ENCODE measurements at places on chromosomes 6 and 20.

GRCh38 chr6:168115748-168116437 is 36.9 kb upstream of the FRMD1 start:
- DNase-seq = no peak

DNA sequence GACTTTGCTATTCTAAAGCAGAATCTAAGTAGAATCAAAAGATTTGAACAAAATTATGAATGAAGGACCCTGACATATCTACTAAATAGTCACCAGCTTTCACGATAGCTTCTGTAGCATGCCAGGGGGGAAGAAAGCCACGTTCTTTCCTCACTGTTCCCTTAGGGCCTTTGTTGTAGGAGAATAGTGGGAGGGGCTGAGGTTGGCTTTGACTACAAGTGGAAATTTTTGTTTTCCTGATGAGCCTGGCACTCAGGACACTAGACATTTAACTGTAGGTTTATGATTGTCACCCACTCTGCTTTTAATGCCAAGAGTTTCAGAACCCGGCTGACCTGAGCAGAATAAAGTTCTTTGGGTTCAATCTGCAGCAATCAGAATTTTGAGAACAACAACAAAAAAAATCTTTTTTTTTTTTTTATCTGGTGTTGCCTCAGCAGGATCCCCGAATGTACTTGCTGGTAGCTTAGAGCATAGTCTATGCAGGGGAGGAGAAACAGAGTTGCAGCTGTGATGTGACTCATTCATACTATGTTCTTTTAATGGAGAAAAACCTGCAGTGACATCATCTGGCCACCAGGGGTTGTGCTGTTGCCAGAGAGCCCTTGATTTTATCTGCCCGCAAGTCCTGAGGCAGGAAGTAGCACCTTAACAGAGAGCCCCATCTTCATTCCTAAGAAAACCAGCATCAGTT is 38.5 kb downstream of the TPD52L1 start:
- peak; percentile 81 for DNase-seq

- DNase-seq = no peak
Measured at GRCh38 chr6:15062516-15063252, 183.2 kb upstream of the JARID2 start.

GRCh38 chr6:34990971-34991560 is 102.0 kb downstream of the ANKS1A start:
- DNase-seq = no peak

DNA sequence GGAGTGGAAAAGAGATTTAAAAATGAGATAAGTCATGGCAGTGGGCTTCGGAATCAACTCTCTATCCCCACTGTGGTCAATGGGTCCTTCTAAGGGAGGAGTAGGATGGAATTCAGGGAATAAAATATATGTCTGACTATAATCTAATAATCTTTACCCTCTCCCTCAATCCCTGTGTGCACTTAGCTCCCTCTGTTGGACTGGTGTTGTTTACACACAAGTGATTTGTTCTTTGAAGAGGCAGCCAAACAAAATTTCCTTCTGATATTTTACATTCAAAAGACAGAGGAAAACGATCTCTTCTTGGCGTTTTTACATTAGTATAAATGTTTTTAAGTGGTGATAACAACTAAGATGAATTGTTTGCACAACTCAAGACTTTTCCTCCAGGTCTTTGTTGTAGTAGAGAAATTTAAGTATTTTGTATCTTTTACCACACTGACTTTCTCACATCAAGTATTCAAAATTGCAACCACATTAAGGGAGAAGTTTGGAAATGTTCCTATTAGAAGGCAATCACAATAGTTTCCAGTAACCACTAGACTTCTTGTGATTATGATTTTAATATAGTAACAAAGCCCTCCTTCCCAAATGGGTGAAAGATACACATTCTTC is 317.8 kb downstream of the CENPW start:
- DNase-seq = peak; percentile 68

GRCh38 chr6:30883685-30884520 is at the start of gene DDR1:
DDR1 (plus strand) TSS chr6:30884519; CDS start chr6:30888730, 4,211 bp downstream.
- peak; percentile 93 for DNase-seq

GRCh38 chr6:124984668-124985338 is 22.6 kb downstream of the RNF217 start:
- no peak for DNase-seq

DNA sequence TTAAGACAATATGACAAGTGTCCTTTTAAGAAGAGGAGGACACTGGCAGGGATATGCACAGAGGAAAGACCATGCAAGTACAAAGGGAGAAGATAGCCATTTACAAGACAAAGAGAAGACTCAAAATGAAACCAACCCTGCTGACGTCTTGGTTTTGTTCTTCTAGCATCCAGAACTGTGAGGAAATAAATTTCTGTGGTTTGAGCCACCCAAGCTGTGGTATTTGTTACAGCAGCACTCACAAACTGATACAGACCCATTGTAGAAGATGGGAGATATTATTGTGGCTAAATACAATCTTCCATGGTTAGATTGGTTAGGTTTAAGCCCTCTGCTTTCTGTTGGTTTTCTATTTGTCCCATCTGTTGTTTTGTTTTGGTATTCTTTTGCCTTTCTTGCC is 88.6 kb upstream of the SLC35F1 start:
- DNase-seq = no peak

DNA sequence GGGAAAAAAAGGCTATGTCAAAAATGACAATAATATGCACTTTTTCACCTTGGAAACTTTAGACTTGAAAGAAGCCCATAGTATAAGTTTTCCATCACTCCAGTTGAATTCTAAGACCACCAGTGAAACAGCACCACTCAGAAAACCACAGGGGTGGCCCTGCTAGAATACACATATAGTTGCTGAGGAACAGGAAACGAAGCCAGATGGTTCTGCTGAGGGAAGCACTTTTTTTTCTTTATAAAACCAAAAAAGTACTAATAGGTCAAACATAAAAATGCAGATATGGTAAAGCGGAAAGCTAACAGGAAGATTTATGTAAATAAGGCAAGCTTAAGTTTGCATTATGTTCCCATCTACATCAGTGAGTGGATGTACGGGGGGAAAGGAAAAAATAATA is 303.9 kb downstream of the FOXC1 start:
- no peak for DNase-seq

DNA sequence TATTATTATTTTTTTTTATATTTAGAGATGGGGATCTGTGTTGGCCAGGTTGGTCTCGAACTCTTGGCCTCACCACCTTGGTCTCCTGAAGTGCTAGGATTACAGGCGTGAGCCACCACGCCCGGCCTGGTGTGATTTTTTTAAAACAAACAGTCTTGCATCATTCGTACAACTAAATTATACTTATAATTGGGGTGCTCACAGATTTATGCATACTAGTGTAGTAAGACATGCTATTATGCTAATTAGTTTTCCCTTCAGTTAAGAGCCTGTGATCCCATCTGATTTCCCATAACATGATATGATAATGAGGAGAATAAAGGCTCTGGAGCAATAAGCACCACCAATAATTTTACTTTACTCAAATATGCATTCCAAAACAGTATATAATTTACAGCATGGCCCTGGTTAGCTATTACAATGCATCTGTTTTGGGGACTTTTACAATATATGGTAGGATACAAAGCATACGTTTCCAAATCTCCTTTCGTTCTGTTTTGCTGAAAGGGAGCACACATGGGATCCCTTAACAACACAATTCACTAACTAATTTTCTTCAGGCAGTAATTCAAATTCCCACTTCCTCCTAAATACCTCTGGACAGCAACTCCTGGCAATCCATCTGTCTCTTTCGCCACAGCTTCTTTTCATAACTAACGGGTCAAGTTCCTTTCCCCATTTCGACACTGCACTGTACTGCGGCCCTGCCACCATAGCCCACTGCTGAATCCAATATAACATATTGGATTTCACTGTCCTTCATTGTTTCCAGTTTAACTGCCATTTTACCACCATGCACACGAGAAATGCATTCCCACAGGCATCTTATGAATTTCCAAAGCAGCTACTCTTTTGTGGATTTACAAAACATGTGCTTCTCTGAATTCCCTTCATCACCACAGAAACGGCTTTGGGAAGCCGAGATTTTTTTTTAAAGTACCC is 1.7 kb downstream of the NUDT3 start:
- DNase-seq = peak; percentile 19

- peak; percentile 55 for DNase-seq
Measured at GRCh38 chr20:47400685-47401084, 44.2 kb upstream of the ZMYND8 start.

GRCh38 chr6:42041481-42042053 is 8.8 kb upstream of the TAF8 start:
- DNase-seq = no peak

- DNase-seq = peak; percentile 52
Measured at GRCh38 chr6:11535801-11536230, 1.7 kb upstream of the TMEM170B start.

GRCh38 chr6:6803180-6803977 is 214.9 kb downstream of the LY86 start:
- peak; percentile 26 for DNase-seq

DNA sequence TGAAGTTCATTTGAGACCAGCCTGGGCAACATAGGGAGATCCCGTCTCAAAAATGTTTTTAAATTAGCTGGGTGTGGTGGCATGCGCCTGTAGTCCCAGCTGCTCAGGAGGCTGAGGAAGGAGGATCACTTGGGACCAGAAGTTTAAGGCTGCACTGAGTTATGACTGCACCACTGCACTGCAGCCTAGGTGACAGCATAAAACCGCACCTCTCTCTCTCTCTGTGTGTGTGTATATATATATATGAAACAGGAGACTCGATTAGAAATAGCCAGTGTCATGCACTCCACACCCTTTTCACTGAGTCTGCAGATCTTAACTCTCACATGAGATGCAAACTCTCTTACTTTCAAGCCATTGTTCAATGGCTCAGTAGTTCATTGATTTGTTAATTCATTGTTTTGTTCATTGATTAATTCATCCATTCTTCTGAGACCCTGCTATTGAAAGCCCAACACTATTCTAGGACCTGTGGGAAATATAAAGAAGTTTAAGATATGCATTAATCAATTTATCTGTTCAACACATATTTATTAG is 52.4 kb upstream of the MRPS10 start:
- no peak for DNase-seq

- no peak for DNase-seq
Measured at GRCh38 chr6:40509716-40510260, 77.4 kb downstream of the LRFN2 start.

GRCh38 chr6:18363746-18364145 is 23.4 kb upstream of the RNF144B start:
- no peak for DNase-seq

DNA sequence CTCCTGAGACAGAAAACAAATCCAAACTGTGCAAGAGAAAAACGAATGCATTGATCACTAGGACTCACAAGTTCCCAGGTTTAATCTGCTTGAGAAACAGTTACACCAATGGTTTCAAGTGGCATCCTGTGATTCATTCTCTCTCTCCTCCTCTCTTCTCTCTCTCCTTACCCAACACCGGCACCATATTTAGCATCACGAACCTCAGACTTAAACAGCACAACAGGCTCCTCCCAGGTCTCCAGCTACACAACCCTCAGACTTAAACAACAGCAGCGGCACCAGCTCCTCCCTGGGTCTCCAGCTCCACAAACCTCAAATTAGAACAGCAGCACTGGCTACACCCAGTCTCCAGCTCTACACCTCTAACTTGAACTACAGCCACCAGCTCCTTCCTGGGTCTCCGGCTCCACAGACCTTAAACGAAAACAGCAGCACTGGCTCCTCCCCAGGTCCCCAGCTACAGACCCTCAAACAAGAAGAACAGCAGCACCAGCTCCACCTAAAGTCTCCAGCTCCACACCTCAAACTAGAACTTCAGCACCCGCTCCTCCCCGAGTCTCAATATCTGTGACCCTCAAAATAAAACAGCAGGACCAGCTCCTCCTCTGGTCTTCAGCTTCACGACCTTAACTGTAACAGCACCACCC is 355.9 kb downstream of the PREX1 start:
- DNase-seq = no peak

DNA sequence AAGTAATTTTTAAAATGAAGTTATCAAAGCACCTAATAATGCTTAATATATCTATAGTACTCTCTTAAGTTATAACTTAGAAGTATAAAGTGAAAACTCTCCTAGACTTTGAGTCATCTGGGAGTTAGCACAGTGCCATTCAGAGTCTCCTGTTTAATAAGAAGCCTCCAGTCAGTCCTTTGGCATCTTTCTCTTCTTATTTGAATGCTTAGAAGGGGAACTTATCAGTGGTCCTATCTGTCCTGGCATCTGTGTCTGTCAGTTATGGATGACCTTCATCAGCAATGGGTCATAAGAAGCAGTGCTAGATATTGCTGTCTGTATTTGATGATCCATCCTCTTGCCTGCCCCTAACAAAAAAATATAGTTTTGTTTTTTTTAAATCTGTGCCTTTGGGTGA is 15.2 kb downstream of the TMEM200A start:
- DNase-seq = no peak

- DNase-seq = no peak
Measured at GRCh38 chr20:51953731-51954340, 151.5 kb upstream of the SALL4 start.

GRCh38 chr6:138869398-138869797 is 73.5 kb downstream of the ECT2L start:
- DNase-seq = no peak

GRCh38 chr6:116405652-116406356 is 35.1 kb downstream of the DSE start:
- DNase-seq = no peak

DNA sequence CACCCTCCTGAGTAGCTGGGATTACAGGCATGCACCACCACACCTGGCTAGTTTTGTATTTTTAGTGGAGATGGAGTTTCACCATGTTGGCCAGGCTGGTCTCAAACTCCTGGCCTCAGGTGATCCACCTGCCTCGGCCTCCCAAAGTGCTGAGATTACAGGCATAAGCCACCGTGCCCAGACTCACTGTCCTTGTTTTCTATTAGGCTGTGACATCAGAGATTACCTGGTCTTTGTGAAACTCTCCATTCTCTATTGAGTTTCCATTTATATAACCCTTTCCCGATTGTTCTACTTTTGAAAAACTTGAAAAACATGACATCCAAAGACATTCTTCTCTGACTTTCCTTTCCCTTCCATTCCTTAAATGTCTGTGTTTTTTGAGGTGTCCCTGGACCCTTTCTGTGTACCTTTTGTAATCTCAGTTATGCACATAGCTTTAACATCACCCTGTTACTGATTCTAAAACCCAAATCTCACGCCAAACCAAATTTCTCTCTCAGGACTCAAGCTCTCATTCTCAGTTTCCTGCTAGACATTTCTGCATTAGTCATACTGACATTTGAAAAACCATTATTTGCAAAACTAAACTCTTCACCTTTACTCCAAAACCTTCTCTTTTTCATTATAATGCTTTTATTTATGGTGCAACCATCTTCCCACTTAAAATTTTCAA is 137.0 kb downstream of the KHDC1L start:
- DNase-seq = no peak
